Chondrocyte (in vitro differentiated cells): ENCODE measurements at places on chromosomes 7 and 10. TPM values are rescaled to one million over a fixed set of nuclear protein-coding genes. Genes with fewer than 3 reads are reported as not detected.
A peak's percentile ranks its signal among the peaks of the same experiment; 100 is the strongest.

The GPR15LG gene
- total RNA-seq = not detected in 3 replicates

The GNGT1 gene
- total RNA-seq = not detected in 3 replicates

The ZNF777 gene
- total RNA-seq = 11.7 to 15.2 TPM (median 15.1 TPM) in 3 replicates

The CCDC3 gene
- 32.4 to 145 TPM (median 141 TPM) in 3 replicates for total RNA-seq

DNA sequence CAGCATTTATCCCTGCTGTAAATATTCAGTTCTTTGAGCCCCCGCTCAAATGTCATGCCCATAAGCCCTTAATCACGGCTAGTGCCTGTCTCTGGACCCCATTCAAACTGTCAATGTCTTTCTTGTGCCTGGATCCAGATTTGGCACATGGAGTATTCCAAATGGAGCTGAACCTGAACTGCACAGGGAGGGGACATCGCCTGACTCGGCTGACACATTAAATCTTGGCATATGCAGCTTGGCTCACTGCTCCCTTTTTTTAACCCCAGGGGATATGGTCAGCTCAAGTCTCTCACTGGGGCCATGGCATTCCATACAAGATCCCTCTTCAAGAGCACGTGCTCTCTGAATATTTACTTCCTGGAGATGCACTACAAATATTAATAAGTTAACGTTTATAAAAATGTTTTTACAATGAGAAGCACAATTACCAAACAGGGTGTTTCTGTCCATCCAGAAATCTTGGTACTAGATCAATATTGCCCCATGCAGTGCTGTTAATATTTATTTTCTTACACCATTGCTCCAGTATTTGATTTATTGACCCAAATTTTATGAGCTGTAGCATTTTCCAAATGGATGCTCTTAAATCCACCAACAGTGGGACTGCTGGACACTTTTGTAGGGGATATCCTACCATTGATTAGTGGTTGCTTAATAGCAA lies 57.4 kb downstream of the FGFR2 start:
- H3K4me3 ChIP-seq = no peak overlapping the region
- no peaks in the 10 kb centered on the region for H3K27me3 ChIP-seq
- no peak for DNase-seq
- H3K36me3 ChIP-seq = peaks cover 4% of the 10 kb centered on the region

GRCh38 chr10:43647576-43647975 lies 1.1 kb downstream of the ZNF32 start:
- peaks cover 43% of the 10 kb centered on the region for H3K36me3 ChIP-seq
- H3K27me3 ChIP-seq = no peaks in the 10 kb centered on the region
- peak overlapping the region; percentile 97 for H3K4me3 ChIP-seq
- H3K27ac ChIP-seq = peak overlapping the region; percentile 61
- DNase-seq = no peak
